ENCODE measurements at places on chromosomes 1 and 21. TPM values are rescaled to one million over a fixed set of nuclear protein-coding genes. Genes with fewer than 3 reads are reported as not detected.

IGSF3 gene
- total RNA-seq = 19.2 TPM

ELOA gene
- 27.1 TPM for total RNA-seq

RYR2 gene
- total RNA-seq = not detected

PER3 gene
- 0.85 TPM for total RNA-seq

PTAFR gene
- total RNA-seq = 0.10 TPM

AVPR1B gene
- total RNA-seq = not detected

KAZN gene
- 3.4 TPM for total RNA-seq

SORT1 gene
- 4.0 TPM for total RNA-seq

IVL gene
- total RNA-seq = not detected

URB1 gene
- 10.9 TPM for total RNA-seq

PADI2 gene
- 0.94 TPM for total RNA-seq

NBPF6 gene
- not detected for total RNA-seq

TMPRSS2 gene
- not detected for total RNA-seq

SLC6A17 gene
- total RNA-seq = 4.1 TPM

LMX1A gene
- not detected for total RNA-seq

MYOG gene
- total RNA-seq = not detected

CD1B gene
- total RNA-seq = not detected

PTGER3 gene
- not detected for total RNA-seq

PSMA5 gene
- 112 TPM for total RNA-seq

PTPRC gene
- total RNA-seq = not detected

OR2L13 gene
- total RNA-seq = not detected

PKP1 gene
- total RNA-seq = 0.03 TPM

DHDDS gene
- total RNA-seq = 19.3 TPM

C8B gene
- not detected for total RNA-seq

RC3H1 gene
- 6.1 TPM for total RNA-seq

SLC6A9 gene
- total RNA-seq = 15.7 TPM

IL6R gene
- 25.7 TPM for total RNA-seq

PGLYRP3 gene
- total RNA-seq = not detected

KCNH1 gene
- total RNA-seq = 1.7 TPM

ATP1A4 gene
- not detected for total RNA-seq

ANKRD65 gene
- total RNA-seq = not detected

ADIPOR1 gene
- 64.2 TPM for total RNA-seq

RAB42 gene
- total RNA-seq = 2.7 TPM

SPRR2B gene
- not detected for total RNA-seq

KLF17 gene
- 0.67 TPM for total RNA-seq

HMGN1 gene
- total RNA-seq = 183 TPM

SFN gene
- 584 TPM for total RNA-seq

FCGR3B gene
- total RNA-seq = not detected

ACTN2 gene
- not detected for total RNA-seq

C1orf198 gene
- total RNA-seq = 17.6 TPM

DMBX1 gene
- total RNA-seq = 0.70 TPM

ZC3H12A gene
- 44.4 TPM for total RNA-seq

SPRR2G gene
- total RNA-seq = not detected

C1orf35 gene
- 31.1 TPM for total RNA-seq

AKR7A3 gene
- 0.16 TPM for total RNA-seq

KCND3 gene
- total RNA-seq = not detected

SERTAD4 gene
- total RNA-seq = 0.46 TPM

GPR52 gene
- total RNA-seq = 0.12 TPM

SPRR5 gene
- total RNA-seq = not detected

ACTA1 gene
- total RNA-seq = 0.15 TPM

FCRLB gene
- total RNA-seq = 1.4 TPM

DHRS3 gene
- 42.4 TPM for total RNA-seq

HTR1D gene
- 11.9 TPM for total RNA-seq

TMEM200B gene
- total RNA-seq = 0.18 TPM

FCGR2B gene
- not detected for total RNA-seq
